CD4-positive, alpha-beta T cell (primary cell): ENCODE measurements at places on chromosomes 1 and 21.

DNA sequence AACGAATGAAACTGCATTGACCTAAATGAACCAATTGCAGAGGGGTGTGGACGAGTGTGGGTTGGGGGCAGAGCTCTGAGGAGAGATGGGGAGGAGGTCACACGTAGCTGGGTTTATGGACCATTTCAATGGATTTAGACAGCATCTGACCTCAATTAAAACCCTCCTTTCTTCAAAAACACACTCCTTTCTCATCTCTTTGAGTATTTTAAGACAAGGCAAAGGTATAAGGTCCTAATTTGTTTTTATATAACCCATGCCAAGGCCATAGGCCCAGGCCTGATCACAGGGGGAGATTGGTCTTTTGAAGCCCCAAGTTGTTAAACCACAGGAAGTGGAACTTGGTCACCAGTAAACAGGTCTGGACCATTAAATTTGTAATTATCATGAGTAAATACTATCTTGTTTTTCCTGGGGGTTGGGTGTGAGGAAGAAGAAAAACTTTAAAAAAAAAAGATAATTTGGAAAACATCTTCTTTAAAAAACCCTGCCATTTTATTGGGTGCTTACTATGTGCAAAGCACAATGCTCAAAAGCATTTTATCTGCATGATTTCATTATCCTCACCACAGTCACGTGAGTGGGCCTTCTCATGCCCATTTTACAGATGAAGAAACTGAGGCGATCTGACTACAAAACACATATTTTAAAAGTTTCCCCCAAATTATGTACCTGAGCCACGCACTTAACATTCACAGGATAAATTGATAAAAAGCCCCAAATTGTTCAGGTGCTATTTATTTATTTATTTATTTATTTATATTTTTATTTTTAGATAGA is 8.9 kb upstream of the INAVA start:
- no peak for DNase-seq

DNA sequence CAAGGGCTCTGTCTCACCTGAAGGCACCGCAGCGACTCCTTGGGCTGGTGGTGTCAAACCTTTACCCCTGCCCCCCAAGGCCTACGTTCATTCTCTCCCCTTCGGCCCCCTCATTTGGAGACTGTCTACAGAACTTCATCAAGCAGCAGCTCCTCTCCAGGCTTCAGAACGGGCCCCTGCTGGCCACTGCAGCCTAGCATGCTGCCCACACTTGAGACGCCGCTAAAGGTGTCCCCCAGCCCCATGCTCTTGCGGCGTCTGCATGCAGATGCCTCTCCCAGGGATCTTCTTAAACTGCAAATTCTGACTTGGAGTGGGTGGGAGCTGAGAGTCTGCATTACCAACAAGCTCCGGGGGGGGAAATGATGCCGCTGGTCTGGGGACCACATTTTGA is 104.2 kb downstream of the PRDM2 start:
- DNase-seq: no peak

DNA sequence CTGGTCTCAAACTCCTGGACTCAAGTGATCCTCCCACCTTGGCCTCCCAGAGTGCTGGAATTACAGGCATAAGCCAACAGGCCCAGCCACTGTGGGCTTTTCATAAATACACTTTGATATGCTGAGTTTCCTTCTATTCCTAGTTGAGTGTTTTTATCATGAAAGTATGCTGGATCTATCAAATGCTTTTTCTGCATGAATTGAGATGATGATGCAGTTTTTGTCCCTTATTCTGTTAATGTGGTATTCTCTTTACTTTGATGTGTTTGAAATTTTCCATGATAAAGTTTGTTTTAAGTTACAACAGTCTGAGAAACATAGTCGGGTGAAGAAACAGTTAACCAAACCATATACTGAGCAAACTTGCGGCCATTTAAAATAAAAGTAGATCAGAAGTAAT is 24.1 kb downstream of the RNF115 start:
- no peak for DNase-seq

DNA sequence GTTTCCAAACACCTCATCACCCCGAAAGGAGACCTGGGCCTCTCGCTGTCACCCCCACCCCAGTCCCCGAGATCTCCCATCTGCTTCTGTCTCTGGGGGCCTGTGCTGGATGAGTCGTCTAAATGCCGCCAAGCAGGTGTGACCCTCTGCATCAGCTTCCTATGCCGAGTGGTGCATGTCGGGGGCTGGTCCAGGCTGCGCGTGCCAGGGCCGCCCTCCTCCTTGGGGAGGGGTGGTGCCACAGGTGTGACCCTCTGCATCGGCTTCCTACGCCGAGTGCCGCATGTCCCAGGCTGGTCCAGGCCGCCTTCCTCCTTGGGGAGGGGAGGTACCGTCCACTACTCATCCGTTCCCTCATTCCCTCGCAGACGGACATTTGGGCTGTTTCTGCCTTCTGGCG is 115.7 kb downstream of the PRDM16 start:
- no peak for DNase-seq

DNA sequence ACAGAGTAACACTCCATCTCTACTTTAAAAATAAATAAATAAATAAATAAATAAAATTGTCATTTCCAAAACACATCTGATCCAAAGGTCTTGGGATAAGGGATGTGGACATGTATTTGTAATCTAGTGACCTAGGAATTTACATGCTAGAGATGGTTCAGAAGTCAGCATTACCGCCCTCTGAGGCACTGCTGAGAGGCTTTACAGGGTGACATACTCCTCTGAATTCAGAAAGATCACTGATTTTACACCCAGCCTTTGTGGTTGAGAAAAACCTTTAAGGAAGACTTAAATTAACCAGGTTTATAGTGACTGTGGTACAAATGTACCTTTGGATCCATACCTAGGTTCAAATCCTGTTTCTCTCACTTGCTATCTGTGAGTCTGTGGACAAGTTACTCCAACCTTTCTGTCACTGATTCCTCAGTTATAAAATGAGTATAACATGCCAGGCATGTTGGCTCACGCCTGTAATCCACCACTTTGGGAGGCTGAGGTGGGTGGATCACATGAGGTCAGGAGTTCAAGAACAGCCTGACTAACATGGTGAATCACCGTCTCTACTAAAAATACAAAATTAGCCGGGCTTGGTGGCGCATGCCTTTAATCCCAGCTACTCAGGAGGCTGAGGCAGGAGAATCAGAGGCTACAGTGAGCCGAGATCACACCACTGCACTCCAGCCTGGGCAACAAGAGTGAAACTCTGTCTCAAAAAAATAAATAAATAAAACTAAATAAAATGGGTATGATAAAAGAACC is 20.1 kb downstream of the OSBPL9 start:
- DNase-seq: no peak

GRCh38 chr1:10152709-10153284 is 57.6 kb upstream of the KIF1B start:
- no peak for DNase-seq

GRCh38 chr1:150516616-150517015 is 1.1 kb downstream of the FALEC start:
- DNase-seq: no peak

- no peak for DNase-seq
These were observed 108.5 kb upstream of the HOOK1 start for GRCh38 chr1:59706303-59706599.

GRCh38 chr1:92424381-92424780 is 62.3 kb downstream of the GFI1 start:
- no peak for DNase-seq

DNA sequence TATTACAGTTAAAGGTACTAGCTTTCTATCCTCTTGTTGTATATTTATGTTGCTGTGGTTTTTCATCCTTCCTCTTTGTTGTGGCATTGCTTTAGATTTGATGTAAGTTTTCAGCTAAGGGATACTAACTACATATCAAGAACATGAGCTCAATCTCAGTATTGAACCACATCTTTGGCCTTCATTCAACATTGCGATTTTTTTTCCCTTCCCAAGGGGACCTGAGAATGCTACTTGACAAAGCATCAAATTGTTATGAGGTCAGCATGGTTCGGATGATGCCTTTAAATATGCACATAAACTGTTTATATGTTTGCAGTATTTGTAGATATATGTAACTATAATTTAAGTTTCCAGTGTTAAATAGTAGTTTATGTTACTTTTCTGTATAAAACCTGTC is 31.7 kb upstream of the GPR88 start:
- no peak for DNase-seq

DNA sequence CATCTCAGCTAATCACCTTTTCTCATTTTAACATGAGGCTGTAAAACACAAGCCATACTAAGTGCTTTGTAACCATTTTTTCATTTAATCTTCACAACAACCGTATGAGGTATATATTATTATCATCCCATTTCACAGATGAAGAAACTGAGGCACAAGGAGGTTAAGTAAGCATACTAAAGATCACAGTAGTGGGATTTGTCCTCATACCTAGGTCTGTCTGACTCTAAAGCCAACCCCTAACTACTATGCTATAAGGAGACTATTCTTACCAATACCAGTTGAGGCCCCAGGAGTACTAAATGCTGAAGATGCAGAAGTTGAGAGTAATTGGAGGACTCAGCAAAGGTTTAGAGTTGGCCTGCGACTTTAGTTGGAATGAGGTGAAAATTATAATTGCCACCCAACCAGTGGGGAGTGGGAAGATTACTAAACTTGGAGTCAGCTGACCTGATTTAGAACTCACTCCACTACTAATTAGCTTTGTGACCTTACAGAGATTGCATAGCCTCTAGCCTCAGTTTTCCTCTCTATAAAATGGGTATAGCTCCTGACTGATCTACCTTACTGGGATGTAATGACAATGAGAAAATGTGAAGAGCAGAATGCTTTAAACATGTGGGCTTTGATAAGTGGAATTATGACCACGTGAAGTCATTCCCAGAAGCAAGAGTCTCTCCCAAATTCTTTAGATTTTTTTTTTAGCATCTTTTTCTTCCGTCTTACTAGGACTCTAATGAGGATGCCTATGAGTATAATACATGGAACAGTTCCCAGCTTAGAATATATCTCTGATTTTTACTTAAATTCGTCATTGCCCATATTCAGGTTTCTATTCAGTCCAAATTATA is 85.8 kb upstream of the IPO9 start:
- DNase-seq: no peak

- no peak for DNase-seq
These were observed 69.5 kb downstream of the NTMT2 start for GRCh38 chr1:170215072-170215885.

DNA sequence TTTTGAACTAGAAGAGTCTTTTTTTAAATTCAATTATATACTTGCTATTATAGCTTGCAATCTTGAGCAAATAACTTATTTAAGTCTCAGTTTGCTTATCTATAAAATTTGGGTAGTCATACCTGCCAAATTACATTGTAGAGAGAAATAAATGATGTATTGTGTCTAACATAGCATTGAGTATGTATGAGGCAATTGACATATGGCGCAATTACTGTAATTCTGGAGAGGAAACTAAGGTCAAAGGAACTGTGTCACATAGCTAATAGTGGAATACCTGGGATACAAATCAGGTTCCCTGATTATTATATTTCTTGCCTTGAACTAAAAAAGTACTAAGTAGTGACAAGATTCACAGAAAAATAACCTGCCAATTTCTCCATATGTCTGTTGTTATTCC is 302.5 kb downstream of the PDE4B start:
- no peak for DNase-seq

DNA sequence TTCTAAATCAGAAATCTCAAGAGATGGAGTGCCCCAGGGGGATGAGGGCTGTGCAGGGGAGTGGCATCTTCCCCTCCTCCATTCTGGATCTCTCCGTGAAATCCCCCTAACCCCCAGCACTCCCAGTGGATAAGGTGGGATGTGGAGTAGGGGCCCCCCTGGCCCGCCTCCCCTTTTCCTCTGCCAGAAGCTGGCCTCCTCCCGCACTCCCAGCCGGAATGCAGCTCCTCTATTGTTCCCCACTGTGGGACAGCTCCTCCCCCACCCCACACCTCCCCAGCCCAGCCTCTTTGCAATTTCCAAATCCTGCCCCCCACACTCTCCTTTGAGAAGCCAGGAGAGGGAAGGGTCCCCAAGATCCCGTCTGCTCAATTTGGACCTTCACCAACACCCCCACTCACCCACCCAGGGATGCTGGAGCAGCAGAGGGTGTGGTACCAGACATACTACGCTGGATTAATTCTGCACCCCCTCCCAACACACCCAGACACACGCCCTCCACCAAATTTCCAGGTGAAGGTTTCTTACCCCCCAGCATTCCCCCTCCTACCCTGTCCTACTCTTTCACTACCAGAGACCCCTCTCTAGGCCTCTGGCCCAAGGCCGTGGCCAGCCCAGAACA is 1.9 kb downstream of the MEX3A start:
- DNase-seq: no peak

- no peak for DNase-seq
These were observed 167.6 kb downstream of the RHOU start for GRCh38 chr1:228902781-228903433.

- no peak for DNase-seq
These were observed 76.0 kb upstream of the SOD1 start for GRCh38 chr21:31583498-31583897.

DNA sequence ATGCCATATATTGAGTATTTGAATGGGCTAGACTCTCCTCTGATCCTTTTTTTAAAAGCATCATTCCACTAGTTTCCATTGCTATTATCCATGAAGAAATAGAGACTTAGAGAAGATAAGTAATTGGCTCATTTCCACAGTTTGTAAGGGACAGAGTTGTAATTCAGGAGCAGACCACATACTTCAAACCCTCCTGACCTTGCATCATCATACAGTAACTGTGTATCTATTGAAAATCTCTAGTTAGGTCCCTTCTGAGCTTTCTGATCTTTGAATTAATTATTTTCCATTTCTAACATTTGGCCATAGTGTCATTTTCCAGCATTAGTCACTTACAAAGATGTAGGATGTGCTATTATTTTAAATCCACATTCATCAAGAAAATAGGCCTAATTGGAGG is 386.5 kb upstream of the ST6GALNAC5 start:
- DNase-seq: no peak

DNA sequence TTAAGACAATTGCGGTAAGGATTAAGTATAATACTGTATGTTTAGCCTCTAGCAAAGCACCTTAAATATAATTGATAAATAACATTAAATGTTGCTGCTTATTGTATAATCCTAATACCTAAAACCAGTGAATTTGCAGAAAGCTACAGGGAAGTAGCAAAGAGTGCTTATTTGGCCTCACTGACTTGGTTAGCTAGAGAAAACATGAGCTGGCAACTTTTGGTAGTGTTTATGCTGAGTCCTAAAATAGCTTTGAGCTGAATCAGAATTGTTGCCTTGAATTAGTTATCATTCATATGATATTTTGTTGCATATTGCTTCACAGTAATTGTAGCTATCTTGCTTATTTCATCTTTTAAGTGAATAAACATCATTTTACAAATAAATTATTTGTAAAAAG is 3.5 kb downstream of the TRIM67 start:
- DNase-seq: no peak

GRCh38 chr1:232937741-232938375 is 12.6 kb upstream of the NTPCR start:
- no peak for DNase-seq

DNA sequence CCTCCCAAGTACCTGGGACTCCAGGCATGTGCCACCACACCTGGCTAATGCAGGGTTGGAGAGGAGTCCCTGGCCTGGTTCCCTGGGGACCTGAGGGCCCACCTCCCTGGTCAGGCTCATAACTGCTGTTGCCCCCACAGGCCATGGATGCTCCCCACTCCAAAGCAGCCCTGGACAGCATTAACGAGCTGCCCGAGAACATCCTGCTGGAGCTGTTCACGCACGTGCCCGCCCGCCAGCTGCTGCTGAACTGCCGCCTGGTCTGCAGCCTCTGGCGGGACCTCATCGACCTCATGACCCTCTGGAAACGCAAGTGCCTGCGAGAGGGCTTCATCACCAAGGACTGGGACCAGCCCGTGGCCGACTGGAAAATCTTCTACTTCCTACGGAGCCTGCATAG is 4.5 kb downstream of the FBXO6 start:
- no peak for DNase-seq
